EL (cell line): ENCODE measurements at places on chromosomes 1 and 21.

GRCh38 chr21:44817914-44818639 lies at the start of gene SUMO3:
SUMO3 (minus strand) TSS chr21:44818062; CDS start chr21:44817968, 94 bp downstream.
- DNase-seq, result peak; percentile 84

GRCh38 chr1:74771913-74772515 lies 39.1 kb downstream of the TYW3 start:
- peak; percentile 34 for DNase-seq

GRCh38 chr1:107048241-107048640 lies 8.2 kb upstream of the PRMT6 start:
- no peak for DNase-seq

- peak; percentile 17 for DNase-seq
Measured at GRCh38 chr1:202210385-202210784, 16.8 kb downstream of the LGR6 start.

DNA sequence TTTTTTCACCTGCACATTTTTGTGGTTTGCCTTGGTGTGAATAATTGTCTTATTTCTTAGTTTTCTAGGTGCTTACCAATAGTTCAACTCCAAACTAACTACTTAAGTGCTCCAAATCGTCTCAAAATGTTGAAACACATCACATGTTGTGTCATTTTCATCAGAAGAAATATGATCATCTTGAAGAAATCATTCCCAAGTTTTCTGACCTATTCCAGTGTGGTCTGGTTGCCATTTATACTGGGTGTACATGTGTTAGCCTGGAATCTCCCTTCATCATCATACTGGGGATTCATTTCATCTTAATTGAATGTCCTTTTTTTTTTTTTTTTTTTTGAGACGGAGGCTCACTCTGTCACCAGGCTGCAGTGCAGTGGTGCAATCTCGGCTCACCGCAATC lies 67.0 kb downstream of the EIF2B3 start:
- DNase-seq, result no peak

- DNase-seq, result no peak
Measured at GRCh38 chr1:75342786-75343185, 208.6 kb downstream of the LHX8 start.

DNA sequence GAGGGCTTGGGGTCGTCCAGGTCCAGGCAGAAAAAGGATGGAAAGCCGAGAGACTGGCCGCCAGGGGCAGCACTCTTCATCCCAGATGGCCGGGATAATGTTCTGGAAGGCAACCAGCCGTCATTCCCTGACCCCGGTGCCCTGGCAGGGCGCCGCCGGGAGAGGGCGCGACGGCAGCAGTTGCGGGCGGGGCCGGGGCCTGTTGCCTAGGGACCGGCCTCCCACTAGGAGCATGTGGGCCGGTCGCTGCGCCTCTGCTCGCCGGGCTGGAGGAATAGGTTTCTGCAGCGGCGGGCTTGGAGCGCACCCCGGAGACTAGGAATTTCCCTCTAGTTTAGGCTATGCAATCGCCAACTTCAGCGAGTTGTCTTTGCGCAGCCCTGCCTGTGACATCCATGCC lies 11.0 kb downstream of the DMRTB1 start:
- peak; percentile 20 for DNase-seq

GRCh38 chr21:36479415-36480402 lies at the start of gene CLDN14:
CLDN14 (minus strand) TSS chr21:36480122; CDS start chr21:36461695, 18,427 bp downstream.
- DNase-seq, result no peak

GRCh38 chr1:26544126-26544525 lies 14.6 kb downstream of the RPS6KA1 start:
- no peak for DNase-seq

DNA sequence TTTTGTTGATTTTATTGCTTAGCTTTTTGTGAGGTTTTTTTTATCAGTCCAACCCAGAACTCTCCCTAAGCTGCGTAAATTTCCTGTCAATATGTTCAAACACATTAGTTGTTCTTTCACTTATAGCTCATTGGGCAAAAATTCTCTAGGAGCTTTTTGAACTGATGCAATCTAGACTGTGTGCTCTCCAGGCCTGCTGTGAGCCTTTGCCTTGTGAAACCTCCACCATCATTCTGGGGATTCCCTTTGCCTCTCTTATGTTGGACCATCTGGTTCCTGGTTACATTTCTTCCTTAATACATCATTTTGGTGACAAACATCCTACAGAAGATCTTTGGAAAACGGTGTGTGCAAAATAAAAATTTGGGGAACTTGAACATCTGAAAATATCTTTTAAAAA lies 247.2 kb downstream of the LRRC7 start:
- DNase-seq, result no peak

DNA sequence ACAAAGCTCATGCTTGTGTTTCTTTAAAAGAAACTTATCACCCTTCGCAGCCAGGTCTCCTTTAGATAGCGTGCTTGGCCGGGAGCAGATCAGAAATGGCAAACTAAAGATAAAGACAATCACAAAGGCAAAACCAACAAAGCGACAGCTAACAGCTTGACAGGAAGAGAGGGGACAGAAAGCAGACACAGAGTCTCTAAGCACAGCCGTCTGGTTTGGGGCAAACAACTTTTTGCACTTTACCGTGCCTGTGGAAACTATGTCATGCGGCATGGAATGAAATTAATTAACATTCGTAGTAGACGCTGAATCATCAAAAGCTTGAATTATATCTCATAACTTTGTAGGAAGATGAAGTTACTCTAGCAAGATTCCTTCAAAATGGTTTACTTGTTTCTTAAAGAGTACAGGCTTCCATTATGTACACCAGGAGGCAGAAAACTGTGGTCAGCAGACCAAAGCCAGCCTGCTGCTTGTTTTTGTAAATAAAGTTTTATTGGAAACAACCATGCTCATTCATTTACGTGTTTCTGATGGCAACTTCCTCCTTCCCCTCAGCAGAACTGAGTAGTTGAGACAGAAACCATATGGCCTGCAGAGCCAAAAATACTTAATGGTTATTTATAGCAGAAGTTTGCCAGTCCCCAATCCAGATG lies 183.2 kb downstream of the KIF26B start:
- DNase-seq, result no peak

DNA sequence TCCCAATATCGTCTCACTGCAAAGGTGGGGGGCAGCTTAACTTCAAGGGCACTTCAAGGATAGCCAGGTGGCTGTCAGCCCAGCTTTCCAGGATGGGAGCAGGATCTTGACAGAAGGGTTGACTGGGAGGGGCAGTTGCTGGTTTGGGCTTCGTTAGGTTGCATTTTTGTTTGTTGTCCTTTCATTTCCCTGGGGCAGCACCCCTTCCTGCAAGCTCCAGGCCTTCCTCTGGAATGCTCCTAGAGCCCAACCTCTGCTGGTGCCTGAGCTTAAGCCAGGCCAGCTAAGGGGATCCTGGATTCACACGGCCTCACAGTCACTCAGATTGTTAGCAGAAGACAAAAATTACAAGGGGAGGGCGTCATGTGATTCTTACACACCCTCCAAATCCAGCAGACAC lies 4.1 kb upstream of the OLIG2 start:
- DNase-seq, result no peak

- DNase-seq, result no peak
Measured at GRCh38 chr1:202540448-202540847, 169.8 kb downstream of the SYT2 start.
